ENCODE measurements at places on chromosomes 5 and 9. TPM values are rescaled to one million over a fixed set of nuclear protein-coding genes. Genes with fewer than 3 reads are reported as not detected.

- H3K4me3 ChIP-seq = no peak overlapping the region
- H3K4me1 ChIP-seq = peaks cover 6% of the 10 kb centered on the region
- peaks cover 1% of the 10 kb centered on the region for H3K27me3 ChIP-seq
- no peak overlapping the region for H3K27ac ChIP-seq
Observed at GRCh38 chr9:76221423-76221822, 172.8 kb downstream of the RFK start.

The BTNL9 gene
- 24.3 TPM for total RNA-seq

DNA sequence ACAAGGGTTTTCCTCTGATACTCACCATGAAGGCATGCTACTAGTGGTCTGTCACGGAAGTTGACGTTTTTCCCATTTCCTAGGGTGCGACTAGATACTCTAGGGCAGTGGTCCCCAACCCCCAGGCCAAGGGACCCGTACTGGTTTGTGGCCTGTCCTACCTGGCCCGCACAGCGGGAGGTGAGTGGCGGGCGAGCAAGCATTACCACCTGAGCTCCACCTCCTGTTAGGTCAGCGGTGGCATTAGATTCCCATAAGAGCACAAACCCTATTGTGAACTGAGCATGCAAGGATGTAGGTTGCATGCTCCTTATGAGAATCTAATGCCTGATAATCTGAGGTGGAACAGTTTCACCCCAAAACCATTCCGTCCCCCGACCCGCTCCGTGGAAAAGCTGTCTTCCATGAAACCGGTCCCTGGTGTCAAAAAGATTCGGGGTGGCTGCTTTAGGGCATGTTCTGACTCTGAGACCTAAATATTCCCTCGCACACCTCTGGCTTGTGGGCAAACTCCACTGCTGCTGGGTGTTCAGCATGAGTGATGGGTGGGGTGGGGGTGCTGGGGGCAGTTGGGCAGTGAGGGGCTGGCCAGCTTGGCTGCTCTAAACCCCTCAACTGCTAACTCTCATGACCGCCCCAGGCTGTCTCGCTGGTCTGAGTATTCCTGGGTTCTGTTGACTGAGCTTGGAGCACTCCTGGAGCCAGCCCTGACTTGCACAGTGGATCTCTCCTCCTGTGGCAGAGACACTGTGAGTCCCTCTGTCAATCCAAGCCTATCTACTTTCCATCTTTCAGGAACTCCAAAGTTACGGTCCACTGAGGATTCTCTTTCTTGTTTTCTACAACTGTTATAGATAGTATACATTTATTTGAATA, 78.3 kb upstream of the NEK6 start:
- H3K27ac ChIP-seq = no peak overlapping the region
- no peak for DNase-seq
- no peaks in the 10 kb centered on the region for H3K36me3 ChIP-seq

The ZFP37 gene
- 4.2 TPM for total RNA-seq

- peak overlapping the region; percentile 50 for H3K27ac ChIP-seq
- H3K36me3 ChIP-seq = peaks cover 26% of the 10 kb centered on the region
- peak overlapping the region; percentile 29 for H3K4me3 ChIP-seq
- peaks cover 6% of the 10 kb centered on the region for H3K27me3 ChIP-seq
Observed at GRCh38 chr9:127837346-127837745, 17.1 kb downstream of the ENG start.

- H3K4me1 ChIP-seq = no peaks in the 10 kb centered on the region
- H3K27ac ChIP-seq = no peak overlapping the region
- peaks cover 2% of the 10 kb centered on the region for H3K27me3 ChIP-seq
- peaks cover 16% of the 10 kb centered on the region for H3K36me3 ChIP-seq
Observed at GRCh38 chr5:28014779-28015178, 976.4 kb upstream of the CDH9 start.

The TAF1L gene
- not detected for total RNA-seq

DNA sequence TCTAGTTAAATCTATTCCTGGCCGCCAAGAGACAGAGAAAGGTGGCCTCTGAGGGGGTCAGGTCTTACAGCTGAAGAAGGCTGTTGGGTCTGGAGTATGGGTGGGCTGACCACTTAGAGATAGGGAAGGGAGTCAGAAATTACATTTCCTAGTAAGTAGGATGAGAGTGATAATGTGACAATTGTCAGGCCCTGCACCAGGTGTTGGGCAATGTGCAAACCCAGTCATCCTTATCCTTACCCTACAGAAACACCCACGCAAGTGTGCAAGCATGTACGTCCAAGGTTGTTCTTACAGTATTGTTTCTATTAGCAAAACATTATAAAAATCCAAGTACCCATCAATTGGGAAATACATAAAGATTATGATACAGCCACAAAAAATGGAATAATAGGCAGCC, 9.5 kb downstream of the SPAAR start:
- DNase-seq = no peak
- no peaks in the 10 kb centered on the region for H3K36me3 ChIP-seq
- peak overlapping the region; percentile 92 for H3K27ac ChIP-seq
- peaks cover 17% of the 10 kb centered on the region for H3K27me3 ChIP-seq

DNA sequence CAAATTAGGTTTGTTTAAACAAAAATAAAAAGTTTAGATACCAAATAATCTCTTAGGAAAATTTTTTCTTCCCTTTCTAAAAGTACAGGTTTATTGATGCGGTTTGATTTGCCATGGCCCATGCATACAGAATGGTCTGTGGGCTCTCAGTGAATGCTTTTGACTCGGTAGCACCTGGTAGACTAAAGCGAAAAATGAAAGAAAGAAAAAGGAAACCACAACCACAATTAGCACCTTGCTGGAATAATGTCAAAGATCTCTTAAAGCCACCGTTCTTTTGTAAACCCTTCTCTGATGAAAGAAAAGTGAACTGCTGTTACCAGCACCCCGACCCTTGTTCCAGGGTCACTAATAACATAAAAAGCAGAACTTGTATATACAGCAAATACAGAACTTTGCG, 157.9 kb downstream of the NFIB start:
- H3K36me3 ChIP-seq = peaks cover 18% of the 10 kb centered on the region
- H3K27ac ChIP-seq = peak overlapping the region; percentile 36

DNA sequence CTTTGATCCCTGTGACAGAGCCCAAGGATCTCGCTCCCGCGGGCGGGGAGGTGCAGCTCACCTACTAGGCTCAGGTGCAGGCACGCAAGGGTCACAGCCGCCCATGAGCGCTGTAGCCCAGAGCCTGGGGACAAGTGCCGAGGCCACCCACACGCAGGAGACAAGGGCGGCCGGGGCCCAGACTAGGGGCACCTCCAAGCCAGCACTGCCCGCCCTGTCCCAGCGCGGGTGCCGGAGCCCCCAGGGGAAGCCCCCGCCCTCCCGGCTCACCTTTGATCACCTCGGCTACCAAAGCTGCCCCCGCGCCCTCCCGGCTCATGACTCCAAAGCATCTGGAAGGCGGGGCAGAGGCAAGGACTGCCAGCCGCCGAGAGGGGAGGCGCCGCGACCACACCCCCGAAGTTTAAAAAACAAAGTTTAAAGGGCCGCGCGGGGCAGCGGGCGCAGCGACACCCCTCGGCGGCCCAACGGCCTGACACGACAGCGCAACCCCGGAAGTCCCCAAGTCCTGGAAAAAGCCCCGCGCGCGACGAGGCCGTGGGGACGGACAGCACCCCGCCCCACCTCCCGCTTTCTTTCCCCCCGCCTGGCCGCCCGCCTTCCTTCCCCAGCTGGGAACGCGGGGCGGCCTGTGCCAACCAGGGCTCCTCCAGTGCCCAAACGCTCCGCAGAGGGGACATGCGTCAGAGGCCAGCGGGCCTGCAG, 53.0 kb downstream of the CDC14B start:
- peaks cover 2% of the 10 kb centered on the region for H3K4me1 ChIP-seq
- peak; percentile 44 for DNase-seq
- H3K4me3 ChIP-seq = peak overlapping the region; percentile 85
- no peaks in the 10 kb centered on the region for H3K36me3 ChIP-seq

The SREK1 gene
- total RNA-seq = 68.2 TPM

GRCh38 chr9:35783418-35783817, 8.0 kb upstream of the NPR2 start:
- peak overlapping the region; percentile 3 for H3K27ac ChIP-seq
- H3K36me3 ChIP-seq = peaks cover 6% of the 10 kb centered on the region
- H3K27me3 ChIP-seq = peaks cover 2% of the 10 kb centered on the region
- DNase-seq = no peak

All from endothelial cell (in vitro differentiated cells).